ENCODE measurements at places on chromosomes 2 and 18. TPM values are rescaled to one million over a fixed set of nuclear protein-coding genes. Genes with fewer than 3 reads are reported as not detected.

DNA sequence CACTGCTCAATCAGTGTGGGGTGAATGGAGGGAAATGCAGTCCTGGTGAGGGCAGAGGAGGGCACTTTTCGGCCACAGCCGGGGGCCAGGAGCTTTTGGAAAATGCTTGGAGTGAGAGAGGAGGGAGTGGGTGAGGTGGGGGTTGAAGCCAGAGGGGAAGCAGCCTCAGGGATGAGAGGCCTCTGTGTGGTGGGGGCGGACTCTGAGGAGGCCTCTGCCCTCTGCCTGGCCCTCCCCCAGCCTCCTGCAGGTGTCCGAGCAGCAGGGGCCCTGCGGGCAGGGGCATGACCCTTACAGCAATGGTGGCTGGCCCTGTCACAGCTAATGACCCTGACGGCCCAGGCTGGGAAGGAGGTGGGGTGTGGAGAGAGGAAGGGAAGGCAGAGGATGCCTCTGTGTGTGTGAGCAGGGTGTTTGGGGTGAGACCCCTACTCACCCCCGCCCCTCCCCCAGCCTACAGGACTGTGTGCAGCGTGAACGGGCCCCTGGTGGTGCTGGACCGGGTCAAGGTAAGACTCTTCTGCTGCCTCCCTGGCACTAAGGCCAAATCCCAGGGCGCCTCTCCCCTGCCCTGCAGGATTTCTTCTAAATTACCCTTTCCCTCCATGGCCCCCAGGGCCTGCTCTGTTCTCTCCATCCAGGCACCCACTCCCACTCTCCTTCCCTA is 7.6 kb downstream of the ATP6V1B1 start:
- no peak for DNase-seq

DNA sequence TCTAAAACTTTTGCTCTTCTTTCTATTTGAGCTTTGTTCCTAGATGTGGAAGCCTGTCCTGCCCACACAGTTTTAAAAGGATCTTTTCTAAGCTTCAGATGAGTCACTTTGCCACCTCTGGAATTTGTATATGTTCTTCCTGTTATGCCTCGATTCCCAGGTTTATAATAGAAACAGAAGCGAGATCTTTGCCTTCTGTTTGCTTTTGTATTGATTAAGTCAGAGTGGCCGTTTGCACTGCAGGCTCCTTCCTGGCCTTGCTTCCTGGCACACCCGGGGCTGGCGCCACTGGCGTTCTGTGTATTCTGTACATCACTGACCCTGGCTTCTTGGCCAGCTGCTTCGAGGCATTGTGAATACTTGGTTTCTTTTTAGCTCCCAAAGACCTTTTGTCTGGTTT is 91.8 kb downstream of the MTCL1 start:
- no peak for DNase-seq

DNA sequence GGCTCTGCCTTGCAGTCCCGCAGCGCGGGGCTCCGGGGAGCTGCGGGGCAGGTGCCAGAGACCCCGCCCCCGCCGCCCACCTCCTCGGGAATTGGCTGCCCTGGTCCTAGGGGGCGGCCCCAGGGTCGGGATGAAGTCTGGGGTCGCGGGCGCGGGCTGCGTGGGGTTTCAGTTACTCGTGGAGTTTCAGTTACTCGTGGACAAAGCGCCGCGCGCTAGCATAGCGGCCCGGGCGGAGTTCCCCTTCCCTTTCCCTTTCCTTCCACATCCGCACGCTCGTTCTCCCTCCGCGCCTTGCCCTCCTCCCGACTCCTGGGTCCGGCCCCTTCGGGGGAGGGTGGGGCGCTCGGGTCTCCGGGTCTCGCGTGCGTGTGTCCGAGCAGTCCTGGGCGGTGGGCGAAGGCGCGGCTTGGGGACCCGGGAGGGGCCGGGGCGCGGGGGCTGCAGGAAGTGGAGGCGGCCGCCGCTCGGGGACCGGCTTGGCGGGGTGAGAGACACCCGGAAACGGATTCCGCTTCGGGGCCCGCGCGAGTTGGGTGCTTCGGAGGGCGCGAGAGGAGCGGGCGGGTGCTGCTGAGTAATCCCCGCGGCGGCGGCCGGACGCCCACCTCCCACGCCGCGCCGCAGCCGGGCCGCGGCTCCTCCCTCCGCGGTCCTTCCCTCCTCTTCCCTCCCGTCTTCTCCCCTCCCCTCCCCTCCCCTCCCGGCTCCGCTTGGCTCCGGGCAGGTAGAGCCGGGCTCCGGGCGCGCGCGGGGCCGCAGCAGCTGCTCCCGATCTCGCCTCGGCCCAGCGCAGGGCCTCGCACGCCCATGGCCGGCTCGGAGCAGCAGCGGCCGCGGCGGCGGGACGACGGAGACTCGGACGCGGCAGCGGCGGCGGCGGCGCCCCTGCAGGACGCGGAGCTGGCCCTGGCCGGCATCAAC is at the start of gene TTC39C:
Gene TTC39C, plus strand, starts transcription at position 693 of the 924 bp plus-strand sequence. Its CDS starts 118 bp downstream, at position 811.
- DNase-seq, result peak; percentile 51

- DNase-seq, result no peak
Observed at GRCh38 chr2:45750001-45750400, 98.5 kb downstream of the PRKCE start.

DNA sequence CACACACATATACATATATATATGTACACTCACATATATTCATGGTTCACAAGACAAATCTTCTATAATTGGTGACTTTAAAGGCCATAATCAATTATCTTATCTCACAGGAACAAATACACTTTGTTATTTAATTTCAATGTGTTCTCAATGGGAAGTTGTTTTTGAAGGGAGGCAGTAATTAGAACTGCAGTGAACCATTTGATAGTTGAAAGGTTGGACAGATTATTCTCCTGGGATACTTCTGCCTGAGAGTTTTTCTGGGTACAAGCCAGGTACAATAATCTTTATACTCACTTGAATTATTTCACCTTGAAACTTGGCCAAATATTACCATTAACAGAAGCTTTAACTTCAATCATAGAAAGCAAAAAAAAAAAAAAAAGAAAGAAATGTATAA is 546.6 kb upstream of the LRRTM4 start:
- DNase-seq, result no peak

DNA sequence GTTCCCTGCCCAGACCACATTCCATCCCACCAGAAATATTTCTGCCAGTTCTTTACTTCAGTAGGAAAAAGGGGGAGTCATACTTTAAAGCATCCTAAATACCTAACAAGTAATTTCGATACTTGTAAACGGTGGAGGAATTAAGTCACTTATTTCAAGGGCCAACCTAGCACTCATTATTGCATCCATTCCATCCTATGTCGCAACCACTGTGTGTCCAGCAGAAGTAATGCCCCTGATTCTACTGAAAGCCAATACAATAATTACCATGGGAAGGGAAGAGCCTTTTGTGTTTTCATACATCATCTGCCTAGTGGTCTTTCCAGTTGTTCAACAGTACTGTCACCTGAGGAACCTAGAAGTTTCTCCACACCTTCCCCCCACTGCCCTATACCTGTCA is 12.5 kb downstream of the SERPINB8 start:
- no peak for DNase-seq

DNA sequence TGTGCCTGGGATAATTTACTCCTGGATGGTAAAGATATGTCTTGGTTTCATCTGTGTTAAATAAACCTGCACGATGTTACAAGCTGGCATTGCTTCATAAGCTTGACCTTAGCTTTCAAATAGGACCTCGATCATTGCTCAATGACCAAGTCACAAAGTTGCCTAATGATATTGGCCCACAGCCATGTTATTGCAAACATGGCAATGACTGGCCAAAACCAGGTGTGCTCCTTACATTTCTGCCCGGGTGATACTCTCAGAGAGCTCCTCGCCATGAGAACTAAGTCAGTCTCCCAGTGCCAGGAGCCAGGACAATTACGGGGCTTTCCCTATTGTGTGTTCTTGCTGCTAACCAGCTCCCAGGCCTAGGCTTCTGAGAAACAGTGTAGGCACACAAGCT is 72.5 kb upstream of the CYP1B1 start:
- DNase-seq, result no peak

DNA sequence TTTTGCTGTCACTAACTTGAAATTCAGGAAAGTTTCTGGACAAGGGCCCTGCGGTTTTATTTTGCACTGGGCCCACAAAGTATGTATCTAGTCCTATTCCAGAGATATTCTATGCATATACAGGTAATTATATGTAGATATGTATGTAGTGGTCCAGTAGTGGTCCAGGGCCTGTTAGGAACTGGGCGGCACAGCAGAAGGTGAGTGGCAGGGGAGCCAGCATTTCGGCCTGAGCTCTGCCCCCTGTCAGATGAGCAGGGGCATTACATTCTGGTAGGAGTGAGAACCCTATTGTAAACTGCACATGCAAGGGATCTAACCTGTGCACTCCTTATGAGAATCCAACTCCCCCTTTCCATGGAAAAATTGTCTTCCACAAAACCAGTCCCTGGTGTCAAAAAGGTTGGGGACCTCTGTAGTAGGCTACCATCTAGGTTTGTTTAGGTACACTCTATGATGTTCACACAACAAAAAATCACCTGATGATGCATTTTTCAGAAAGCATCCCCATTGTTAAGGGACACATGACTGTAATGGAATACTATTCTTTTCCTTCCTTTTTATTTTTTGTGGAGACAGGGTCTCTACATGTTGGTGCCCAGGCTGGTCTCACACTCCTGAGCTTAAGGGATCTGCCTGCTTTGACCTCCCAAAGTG is 2.8 kb upstream of the PPP4R3B start:
- no peak for DNase-seq

DNA sequence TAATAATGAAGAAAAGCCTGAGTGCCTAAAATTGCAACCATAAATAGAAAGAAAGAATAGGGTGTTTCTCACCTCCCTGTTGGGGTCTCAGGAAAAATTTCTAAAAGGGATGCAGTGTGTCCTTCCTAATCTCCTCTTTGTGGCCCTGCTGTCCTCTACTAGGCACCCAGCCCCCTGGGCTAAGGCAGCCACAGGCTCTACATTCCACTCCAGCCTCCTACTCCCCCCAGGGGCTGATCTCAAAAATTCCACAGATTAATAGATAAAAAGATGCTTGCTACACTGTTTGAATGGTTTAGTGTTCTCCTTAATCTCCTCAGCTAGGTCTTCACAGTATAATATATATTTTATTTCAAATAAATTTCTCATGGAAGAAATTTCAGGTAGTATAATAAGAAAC is 17.6 kb downstream of the SATB2 start:
- no peak for DNase-seq

GRCh38 chr2:45944074-45944473 is 292.6 kb downstream of the PRKCE start:
- DNase-seq, result no peak

DNA sequence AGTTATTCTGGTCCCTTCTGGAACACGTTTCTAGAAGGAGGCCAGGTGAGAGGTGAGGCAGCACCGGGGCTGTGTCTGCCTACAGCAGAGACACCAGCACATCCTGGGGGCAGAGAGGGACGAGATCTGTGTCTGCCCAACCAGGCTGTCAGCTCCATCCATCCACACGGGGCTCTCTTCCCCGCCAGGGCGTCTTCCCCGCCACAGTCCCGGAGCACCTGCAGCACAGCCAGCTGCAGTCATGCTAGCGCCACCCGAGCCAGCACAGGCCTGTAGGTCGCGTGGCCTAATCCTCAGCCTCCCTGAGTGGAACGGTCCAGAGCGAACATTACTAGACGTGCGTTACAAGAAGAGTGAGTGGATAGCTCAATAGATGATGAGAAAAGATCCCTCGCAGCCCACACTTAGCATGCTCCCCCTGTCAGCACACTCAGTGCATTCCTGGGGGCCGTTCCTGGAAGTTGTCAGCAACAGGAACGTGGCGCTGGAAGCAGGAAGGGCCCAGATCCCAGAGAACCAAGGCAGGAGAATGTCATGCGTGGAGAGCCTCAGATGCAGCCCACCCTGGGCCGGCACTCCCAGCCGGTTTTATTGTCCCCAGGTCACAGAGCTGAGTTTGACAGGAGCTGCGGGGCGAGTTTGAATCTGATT is 179.0 kb downstream of the TWIST2 start:
- DNase-seq, result no peak

GRCh38 chr2:106876699-106877098 is 9.3 kb downstream of the ST6GAL2 start:
- no peak for DNase-seq

GRCh38 chr2:101921319-101921952 is 70.3 kb upstream of the IL1R2 start:
- no peak for DNase-seq

- DNase-seq, result no peak
Observed at GRCh38 chr2:36125702-36126101, 229.9 kb upstream of the CRIM1 start.

DNA sequence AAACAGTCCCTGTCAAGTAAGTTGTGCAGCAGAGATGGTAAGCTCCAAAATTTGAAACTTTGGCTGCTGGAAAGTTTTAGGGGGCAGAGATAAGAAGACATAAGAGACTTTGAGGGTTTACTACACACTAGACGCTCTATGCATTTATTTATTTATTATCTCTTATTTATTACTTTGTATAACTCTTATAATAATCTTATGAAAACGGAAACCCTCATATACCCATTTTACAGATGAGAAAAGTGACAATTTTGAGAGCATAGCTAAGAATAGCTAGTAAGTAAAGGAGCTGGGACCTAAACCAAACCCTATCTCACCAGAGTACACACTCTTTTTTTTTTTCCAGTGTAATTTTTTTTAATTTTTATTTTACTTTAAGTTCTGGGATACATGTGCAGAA is 112.8 kb upstream of the PKDCC start:
- DNase-seq, result no peak

GRCh38 chr2:240563951-240564560 is 3.9 kb downstream of the DUSP28 start:
- DNase-seq, result no peak

- no peak for DNase-seq
Observed at GRCh38 chr2:189327879-189328847, 113.1 kb upstream of the WDR75 start.

GRCh38 chr2:73089270-73090030 is 17.9 kb upstream of the SFXN5 start:
- no peak for DNase-seq

DNA sequence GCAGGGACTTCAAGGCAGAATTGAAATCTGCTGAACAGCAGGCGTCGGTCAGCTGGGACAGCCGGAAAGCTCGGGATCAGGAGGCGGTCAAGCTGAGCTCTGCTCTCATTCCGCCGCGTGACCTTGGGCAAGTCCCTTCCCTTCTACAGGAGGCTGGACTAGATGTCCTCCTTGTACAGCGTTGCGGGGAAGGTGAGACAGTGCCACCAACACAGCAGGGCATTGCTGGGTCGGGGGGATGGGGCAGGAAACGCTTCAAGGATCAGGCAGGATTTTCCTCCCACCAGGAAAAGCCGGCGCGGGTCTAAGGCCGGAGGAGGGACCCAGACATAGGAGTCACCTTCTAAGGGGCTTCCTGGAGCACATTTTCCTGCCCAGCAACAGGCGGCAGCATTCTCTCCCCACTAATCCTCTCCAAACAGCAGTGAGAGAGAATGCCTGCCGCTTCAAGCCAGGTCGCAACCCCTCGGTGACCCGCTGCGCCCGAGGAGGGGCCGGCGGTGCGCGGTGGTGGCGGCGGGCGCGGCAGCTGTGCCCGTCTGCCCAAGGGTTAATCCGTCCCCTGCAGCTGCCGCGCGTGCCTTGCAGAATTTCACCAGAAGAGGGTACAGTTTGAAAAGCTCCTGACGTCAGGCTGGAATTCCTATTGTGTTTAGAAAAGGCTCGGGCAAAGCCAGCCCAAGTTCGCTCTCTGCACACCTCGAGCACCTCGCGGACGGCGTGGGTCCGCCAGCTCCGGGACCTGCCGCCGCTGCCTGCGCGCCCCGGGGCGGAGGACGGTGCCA is at the start of gene KCNF1:
Gene KCNF1, plus strand, starts transcription at position 644 of the 785 bp plus-strand sequence. CDS start 493 bp downstream, outside the sequence.
- peak; percentile 52 for DNase-seq

Gene TPO
- not detected for total RNA-seq

Gene SERPINB5
- total RNA-seq, result not detected

Gene TRIM43
- total RNA-seq, result not detected

Gene CHRND
- not detected for total RNA-seq

Gene CTAGE1
- total RNA-seq, result not detected

Gene MC4R
- total RNA-seq, result not detected

Gene IL1R2
- not detected for total RNA-seq

Gene GALNT3
- total RNA-seq, result 18.4 TPM

Gene ASPRV1
- 1.2 TPM for total RNA-seq

Gene ABCG5
- total RNA-seq, result not detected
